LNCaP clone FGC (cell line): ENCODE measurements at places on chromosomes 16 and 17.

GRCh38 chr17:72667096-72668063 lies 425.1 kb downstream of the SLC39A11 start:
- DNase-seq: no peak

DNA sequence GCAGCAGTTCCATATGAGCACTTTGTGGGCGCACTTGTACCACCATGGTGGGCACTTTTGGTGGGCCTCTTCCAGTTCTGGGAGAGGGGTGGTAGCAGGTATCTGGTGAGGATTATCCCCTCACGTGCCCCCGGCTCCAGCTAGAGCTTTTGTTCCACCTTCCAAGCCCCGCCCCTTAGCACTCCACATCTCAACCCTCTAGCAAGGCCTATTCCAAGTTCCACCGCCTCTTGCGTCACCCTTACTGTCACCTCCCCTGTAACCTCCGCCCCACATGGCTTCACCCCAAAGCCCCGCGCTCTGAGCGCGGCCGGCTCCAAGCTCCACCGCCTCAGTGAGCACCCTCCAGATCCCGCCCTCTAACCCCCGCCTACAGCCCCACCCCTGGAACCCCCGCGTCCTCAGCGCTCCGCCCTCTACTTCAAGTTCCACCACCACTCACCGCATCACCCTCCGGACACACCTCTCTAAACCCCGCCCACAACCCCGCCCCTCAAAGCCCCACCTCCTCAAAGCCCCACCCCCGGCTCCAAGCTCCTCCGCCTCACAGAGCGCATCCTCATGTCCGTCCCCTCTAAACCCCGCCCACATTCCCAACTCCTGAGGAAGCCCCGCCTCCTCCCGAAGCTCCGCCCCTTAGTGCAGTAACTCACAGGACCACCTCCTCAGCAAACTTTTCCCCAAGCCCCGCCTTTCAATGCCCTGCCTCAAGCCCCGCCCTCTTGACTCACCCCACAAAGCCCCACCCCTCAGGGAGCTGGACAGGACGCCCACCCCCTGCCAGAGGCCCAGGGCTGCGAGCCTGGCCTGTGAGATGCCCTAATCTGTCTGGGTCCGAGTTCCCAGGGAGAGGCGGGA lies 11.1 kb downstream of the SCN4A start:
- peak; percentile 6 for DNase-seq

DNA sequence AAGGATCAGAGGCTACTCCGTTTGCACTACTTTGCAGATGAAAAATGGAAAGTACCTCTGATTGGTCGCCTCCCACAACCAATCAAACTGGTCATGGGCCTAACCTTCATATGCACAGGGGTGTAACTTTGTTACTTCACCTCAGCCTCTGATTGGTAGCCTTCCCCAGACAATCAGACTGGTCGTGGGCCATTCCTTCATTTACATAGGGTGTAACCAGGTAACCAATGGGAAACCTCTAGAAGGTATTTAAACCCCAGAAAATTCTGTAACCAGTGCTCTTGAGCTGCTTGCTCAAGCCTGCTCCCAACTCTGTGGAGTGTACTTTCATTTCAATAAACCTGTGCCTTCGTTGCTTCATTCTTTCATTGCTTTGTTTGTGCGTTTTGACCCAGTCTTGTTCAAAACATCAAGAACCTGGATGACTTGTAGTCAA lies 39.2 kb upstream of the USP22 start:
- DNase-seq: peak; percentile 35

- DNase-seq: no peak
These were observed 26.9 kb upstream of the XYLT1 start for GRCh38 chr16:17497648-17498047.

GRCh38 chr17:59837308-59838051 lies 55.3 kb downstream of the TUBD1 start:
- DNase-seq: peak; percentile 99

GRCh38 chr16:5461574-5461973 lies 364.0 kb upstream of the EEF2KMT start:
- DNase-seq: no peak

DNA sequence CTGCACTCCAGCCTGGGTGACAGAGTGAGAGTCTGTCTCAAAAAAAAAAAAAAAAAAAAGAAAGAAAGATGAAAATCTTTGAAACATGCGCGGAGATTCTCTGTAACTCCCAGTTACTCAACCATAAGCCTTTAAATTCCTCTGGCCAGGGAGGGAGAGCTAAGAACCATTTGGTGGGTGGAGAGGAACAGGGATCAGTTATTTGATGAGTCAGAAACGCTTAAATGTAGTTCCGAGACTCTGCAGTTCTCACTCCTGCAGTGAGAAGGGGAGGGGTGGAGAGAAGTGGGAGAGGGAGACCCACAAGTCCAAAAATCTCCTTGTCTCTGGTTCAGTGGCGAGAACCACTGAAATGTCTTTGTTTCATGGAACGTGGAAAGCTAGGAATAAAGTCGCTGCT lies 266.7 kb downstream of the SOX9 start:
- DNase-seq: no peak

GRCh38 chr17:30571921-30572320 lies 94.7 kb downstream of the GOSR1 start:
- DNase-seq: no peak

- DNase-seq: no peak
These were observed 8.6 kb downstream of the KRT10 start for GRCh38 chr17:40813804-40814203.

- peak; percentile 42 for DNase-seq
These were observed 656 bp upstream of the GEMIN4 start for GRCh38 chr17:752620-753219.

DNA sequence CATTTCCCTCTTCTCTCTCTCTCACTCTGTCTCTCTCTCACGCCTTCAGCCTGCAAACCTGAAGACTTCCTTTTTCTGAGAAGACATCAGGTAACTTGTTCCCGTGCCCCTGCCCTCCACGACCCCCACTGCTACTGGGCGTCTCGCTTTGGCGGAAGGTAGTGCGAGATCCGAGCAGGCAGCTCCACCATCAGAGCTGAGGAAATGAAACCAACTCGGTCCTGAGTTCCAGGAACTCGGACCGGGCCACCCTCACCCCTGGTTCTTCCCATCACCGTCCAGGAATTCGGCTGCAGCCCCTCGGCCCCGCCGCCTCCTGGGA lies 585 bp downstream of the MLKL start:
- no peak for DNase-seq

DNA sequence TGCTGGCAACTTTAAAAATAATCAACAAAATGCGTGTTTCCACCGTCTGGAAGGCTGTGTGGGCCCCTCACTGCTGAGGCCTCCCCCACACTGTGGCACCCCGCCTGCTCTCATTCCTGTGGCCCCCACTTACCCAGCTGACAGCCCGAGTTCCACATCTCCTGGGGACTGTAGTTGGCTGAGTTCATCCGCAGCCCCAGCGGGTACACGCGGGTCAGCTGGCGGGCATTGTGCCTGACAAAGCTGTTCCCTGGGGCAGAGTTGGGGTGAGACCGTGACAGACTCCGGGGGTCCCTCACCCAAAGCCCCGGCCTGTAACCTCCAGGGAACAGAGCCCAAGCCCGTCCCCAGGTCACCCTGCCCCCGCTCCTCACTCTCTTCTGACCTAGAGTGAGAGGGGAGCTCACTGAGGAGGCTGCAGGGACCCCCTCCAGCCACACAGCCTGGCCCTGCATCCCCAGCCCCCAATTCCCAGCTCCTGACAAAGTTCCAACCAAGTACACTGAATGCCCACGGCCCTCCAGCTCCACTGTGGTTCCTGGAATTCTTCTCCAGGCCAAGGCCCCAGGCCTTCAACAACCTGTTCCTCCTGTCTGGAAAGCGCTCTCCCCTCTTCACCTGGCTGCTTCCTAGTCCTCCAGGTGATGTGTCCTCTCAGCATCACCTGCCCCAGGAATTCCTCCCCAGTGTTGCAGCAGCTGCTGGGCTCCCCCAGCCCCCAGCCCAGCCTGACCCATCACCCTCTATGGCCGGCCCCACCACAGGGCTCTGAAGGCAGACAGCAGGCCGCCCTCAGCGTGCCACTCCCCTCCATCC lies 18.0 kb downstream of the PLCD3 start:
- no peak for DNase-seq

DNA sequence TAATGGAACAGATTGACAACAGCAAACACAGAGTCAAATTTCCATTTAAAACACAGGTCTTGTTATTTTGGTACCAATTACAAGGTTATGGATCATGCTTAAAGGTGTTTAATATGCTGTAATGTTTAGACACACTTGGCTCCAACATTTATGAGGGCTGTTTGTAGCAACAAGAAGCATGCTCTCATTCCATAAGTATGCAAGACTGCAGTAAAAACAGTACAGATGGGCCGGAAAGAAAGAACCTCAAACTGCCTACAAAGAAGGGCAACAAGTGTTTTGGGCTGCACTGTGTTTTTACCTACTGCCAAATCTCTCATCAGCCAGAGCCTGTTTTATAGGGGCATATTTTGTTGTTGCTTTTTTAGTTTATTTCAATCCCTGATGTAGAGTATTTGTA lies 100.5 kb upstream of the HS3ST3A1 start:
- peak; percentile 8 for DNase-seq

GRCh38 chr16:74511961-74512360 lies 90.7 kb upstream of the CLEC18B start:
- no peak for DNase-seq

- DNase-seq: no peak
These were observed 745 bp downstream of the PAM16 start for GRCh38 chr16:4350365-4350786.

DNA sequence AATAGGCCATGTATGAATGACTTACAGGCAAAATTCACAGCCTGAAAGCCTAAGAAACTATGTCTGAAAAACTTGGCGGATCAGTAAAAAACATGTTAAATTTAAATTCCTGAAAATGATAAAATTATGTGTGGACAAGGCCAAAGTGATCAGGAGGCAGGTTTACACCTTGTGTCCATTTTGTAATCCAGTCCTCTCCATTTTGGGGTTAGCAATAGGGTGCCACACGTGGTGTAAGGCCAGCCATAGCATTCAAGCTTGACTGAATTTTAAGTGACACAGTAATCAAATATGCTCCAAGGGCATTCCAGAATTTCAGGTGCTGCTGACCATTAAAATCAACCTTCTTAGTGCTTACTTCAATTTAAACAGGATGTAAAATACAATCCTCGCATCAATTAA lies 2.7 kb downstream of the RNF43 start:
- DNase-seq: no peak

DNA sequence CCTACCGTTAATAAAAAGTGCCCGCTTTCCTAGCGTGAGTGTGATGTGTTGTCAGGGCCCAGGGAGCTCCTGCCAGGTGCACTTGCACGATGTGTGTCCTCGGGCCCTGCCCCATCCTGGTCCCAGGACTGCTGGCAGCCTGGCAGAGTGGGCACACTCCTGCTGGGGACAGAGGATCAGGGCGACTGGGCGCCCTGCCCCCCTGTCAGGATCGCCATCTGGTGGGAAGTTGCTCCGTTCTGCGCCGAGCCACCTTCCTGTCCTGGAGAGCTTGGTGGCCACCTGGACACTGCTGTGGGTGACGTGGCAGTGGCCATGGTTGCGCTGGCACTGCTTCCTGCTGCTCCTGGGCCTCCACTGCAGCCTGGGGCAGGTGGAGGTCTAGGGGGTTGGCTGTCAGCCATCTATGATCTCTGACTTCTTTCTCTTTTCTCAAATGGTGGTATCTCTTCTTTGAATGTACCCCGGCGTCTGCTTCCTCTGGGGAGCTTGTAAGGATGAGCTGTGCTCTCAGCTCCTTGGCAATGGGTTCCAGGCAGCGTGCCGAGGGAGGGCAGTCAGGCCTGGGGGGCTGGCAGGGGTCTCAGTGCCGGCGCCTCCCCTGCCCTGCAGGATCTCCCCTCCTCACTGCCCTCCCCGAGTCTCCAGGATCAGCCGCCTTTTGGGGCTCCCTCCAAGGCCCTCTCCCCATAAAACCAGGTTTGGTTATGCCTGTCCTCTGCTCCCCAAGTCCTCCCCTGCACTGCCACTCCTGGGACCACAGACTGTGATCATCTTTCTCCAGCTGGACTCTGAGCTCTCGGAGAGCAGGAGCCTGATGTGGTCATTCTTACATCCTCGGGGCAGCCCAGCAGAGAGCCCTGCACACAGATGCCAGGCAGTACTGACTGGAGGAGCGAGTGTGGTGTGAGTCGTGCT lies 76.9 kb downstream of the AMFR start:
- DNase-seq: no peak

DNA sequence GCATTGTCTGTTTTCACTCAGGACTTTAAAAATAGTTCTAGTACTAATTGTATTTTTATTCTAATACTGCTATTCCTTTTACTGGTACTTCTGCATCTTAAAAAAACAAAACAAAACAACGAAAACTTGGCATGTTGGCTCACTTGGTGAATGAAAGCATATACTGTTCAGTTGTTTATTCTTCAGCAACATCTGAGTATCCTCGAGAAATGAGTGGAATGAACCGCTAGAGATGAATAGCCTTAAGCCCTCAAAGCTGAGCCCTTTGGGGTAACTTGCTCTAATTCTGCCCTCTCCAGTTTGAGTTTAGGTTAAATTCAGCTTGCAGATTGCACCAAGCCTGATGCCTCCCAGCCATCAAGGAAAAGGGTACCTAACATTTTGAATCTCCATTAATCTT lies 126.5 kb downstream of the WWOX start:
- DNase-seq: no peak

GRCh38 chr16:102060-102855 lies 24.2 kb downstream of the MPG start:
- DNase-seq: no peak

GRCh38 chr16:35533683-35534082 lies 2074.3 kb downstream of the TP53TG3F start:
- no peak for DNase-seq
